Activated CD8-positive, alpha-beta memory T cell treated with anti-CD3 and anti-CD28 coated beads for 1 hour (primary cell): ENCODE measurements at places on chromosomes 11 and 22.
A peak's percentile ranks its signal among the peaks of the same experiment; 100 is the strongest.

DNA sequence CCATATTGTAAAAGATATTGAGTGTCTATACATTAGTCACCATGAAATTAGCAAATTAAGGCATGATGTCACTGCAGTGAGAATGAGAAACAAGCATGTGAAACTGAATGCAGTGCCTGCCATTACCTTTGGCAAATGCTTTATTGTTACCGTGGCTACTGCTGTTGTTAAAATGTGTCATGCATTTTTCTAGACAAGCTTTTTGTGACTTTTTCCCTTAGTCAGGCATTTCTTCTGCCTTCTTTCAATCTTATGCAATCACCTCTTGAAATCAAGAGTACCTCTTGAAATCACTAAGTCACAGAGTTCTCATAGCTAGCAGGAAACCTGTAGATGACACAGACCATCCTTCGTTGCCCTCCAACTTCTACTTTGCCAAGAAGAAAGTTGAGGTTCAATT is 461.7 kb upstream of the TENM4 start:
- DNase-seq, result no peak

DNA sequence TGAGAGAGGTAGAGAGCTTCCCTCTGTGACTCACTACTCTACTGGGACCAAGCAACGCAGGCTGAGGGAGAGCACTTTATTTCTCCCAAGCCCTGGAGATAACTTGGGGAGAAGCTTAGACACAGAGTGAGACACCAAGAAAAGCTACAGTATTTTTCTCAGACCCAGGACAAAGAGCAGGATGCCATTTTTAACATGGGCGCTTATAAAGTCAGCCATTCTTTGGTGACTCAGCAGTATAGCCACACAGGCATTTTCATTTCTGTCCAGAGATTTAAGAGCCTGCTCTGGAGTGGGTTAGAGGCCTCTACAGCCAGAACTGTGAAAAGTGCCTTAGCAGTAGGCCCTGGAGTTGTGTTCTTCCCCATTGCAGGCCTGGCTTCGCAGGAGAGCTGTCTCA is 55.0 kb upstream of the GLYAT start:
- DNase-seq, result no peak

DNA sequence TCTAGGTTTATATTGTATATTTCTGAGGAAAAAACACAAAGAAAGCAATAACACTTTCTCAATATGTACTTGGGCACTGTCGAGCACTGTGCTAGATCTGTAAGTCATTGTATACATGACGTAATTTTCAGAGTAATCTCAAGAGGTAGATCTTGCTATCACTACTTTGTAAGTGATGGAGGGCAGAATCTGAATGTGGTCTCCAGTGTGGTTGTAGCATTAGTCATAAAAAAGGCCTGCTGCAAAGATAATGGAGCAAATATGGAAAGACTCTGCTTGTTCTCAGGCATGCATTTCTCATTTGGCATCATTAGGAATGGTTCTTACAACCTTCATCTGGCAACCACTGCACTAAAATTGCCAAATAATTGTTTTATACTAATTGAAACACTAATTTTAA is 419.8 kb upstream of the CCDC179 start:
- no peak for DNase-seq

DNA sequence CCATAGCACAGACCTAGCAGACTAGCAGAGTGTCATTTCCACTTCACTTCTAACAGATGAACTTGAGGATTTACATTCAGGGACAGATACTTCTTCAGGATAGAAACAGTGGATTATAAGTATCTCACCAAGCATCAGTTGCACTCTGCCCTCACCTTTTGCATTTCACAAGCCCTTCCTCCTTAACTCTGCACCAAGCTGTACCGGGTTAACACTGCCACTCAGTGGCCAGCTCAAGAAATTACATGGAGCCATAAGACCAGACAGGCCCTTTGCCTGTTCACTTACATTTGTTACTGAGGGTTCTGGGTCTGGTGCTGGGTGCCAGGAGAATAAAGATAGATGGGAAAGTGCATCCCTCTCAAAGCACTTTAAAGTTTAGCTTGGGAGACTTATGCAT is 309.8 kb downstream of the SHANK2 start:
- DNase-seq, result no peak

DNA sequence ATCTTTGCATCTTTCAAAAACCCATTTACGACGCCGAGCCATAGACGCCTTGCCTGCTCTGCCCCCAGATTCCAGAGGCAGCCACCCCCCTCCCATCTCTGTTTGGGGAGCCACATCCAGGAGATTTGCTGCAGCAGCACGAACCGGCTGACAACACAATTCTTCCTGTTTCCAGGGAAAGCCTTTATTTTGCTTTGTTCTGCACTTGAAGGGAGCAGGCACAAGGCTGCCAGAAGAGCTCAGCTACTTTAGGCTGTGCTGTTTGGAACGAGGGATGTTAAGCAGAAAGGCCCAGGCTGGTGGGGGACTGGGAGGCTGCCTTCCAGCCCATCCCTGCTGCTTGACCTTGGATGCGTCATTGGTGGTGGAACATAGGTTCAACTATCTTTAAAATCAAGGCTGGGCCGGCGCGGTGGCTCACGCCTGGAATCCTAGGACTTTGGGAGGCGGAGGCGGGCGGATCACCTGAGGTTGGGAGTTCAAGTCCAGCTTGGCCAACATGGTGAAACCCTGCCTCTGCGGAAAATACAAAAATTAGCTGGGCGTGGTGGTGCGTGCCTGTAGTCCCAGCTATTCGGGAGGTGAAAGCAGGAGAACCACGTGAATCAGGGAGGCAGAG is 243.9 kb downstream of the MIAT start:
- no peak for DNase-seq

DNA sequence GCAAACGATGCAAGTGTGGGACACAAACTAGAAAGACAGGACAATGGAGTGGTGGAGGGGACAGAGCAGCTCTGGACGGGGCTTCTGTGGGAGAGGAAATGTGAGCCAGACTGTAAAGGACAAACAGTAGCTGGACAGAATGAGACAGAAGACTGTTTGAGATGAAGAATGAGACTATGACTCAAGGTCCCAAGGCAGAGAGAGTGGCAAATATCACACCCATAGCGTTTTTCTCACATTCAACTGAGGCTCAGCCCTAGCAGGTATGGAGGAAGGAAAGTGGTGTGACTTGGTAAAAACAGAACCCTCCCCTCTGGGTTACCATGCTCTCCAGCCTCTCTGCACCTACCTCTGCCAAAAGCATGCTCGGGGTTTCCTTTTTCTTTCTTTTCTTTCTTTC is 96.5 kb downstream of the RPL27A start:
- no peak for DNase-seq

GRCh38 chr11:61425367-61426131 is 4.2 kb downstream of the CPSF7 start:
- DNase-seq, result no peak

DNA sequence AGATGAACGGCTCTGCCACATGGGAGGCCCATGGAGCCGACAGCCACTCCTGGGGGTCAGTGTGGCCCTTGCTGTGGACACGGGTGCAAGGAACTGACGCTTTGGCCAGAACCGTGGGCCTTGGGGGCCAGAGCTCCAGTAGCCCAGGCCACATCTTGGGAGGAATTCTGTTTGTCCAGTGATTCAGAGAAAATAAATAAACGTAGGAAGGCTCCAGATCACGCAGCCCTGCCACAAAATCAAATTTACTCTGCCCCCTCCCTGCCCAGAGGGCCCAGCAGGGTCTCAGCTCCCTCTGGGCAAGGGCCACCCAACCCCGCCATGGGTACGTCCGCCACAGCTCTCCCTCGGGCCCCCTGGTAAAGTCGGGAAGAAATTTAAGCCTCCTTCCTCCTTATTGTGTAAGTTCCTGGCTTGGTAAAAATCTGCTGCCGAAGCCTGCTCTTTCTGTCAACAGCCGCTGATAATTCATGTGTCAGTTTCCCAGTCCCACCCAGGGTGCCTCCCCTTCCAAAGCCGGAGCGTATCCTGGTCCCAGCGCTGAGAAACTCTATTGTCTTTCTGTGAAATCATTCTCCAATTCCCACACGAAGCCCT is 6.9 kb upstream of the MUC5AC start:
- DNase-seq, result no peak

DNA sequence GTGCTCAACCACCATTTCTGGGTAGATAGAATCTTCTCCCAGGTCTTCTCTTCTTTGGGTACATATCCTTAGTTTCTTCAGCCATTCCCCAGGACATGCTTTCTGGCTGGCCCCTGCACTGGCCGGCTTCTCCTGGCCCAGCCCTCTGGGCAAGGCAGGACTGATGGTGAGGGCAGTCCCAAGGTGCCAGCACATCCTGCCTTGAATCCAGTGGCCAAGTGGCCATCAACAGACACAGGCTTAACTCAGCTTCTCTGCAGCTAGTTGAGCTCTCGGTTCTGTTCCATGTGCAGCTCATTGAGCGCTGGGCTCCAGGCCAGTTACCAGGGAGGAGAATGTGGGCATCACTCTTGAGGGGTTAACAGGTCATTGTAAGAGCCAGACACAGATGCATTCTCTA is 17.6 kb downstream of the SMIM38 start:
- no peak for DNase-seq

GRCh38 chr11:11171854-11172253 is 181.2 kb downstream of the CSNK2A3 start:
- DNase-seq, result no peak

GRCh38 chr11:8111636-8112035 is 30.6 kb downstream of the TUB start:
- no peak for DNase-seq

DNA sequence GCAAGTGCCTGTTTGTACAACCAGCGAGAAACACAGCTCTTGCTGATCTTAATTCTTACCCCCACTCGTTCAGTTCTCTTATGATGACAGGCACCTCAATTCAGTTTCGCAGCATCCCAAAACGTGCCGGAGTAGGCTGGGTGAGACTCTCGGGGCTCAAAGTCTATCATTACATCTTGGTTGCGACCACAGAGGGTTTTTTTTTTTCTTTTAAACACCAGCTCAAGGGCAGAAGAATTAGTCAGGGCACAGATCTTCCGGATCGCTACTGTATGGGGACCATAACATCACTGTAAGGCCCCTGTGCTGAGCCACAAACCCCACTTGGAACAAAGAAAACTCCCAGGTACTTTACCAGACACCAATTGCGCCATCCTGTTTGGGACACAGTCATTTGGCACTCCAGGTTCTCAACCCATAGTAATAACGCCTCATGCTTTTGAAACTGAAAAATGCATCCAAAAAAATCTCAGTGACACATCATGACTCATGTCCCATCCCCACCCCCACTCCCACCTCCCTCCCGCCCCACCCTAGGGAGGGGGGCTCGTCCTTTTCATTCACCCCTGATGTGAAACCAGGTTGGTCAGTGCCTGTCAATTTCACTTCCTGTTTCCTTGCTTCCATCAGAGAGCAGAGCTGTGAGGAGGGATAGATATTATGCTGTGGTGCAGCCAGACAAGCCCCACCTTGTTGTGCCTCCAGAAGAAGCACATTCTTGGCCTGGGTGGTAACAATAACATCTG is 41.0 kb upstream of the CD5 start:
- peak; percentile 37 for DNase-seq

DNA sequence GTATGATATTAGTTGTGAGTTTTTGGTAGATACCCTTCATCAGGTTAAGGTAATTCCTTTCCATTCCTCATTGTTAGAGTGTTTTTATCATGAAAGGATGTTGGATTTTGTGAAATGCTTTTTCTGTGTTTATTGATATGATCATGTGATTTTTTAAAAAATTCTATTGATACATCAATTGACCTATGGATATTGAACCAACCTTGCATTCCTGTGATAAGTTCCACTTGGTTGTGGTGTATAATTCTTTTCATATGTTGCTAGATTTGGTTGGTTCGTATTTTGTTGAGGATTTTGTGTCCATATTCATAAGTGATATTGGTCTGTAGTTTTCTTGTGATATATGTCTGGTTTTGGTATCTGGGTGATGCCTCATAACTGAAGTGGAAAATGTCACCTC is 6.7 kb downstream of the ANKRD13D start:
- DNase-seq, result no peak

DNA sequence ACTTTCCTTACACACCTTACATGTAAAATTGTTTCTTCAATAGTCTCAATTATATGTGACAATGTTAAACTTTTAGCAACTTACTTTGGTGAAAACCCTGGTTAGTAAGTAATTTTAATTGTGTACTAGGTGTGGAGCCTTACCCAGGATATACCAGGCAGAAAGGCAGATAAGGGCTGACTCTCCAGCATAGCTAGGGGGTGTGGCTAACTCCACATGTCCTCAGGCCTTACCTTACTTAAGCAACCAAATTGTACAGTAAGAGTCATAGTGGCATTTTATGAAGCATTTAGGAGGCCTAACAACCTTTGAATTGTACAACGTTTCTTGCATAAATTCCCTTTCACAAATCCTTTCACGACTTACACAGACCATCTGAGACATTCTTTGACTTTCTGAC is 118.2 kb upstream of the OR9Q1 start:
- no peak for DNase-seq

DNA sequence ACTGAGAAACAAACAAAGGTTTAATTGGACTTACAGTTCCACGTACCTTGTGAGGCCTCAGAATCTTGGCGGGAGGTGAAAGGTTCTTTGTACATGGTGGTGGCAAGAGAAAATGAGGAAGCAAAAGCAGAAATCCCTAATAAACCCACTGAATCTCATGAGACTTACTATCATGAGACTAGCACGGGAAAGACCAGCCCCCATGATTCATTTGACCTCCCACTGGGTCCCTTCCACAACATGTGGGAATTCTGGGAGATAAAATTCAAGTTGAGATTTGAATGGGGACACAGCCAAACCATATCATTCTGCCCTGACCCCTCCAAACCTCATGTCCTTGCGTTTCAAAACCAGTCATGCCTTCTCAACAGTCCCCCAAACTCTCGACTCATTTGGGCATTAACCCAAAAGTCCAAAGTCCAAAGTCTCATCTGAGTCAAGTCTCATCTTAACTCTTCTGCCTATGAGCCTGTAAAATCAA is 617.4 kb downstream of the CNTN5 start:
- no peak for DNase-seq

DNA sequence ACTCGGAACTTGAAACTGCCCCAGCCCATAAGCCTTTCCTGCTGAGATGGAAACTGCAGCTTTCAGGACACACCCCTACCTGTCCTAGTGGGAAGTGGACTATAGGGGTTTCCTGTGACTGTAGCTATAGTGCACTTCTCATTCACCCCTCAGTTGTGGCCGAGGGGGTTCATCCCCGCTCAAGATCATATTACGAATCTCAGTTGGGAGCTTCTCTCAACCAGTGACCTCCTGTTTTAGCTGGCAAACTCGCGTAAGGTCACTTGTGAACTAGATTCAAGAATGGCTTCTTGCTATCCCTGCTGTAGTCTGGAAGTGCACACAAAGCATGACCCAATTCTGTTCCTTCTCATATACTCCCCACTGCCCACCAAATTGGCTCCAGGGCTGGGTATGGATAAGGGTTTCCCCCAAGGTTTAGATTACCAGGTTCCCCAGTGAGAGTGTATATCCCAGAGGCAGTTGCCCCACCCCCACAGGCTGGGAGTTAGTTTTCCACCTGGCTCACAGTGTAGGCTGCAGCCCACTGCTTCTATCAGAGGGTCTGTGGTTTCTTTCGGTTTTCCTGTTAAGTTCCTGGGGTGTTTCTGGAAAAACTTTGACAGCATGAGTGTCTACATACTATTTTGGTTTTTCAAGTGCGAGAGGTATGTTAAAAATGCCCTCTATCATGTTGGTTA is 812.9 kb downstream of the JRKL start:
- DNase-seq, result no peak
